ENCODE measurements at places on chromosomes 12 and 14.

DNA sequence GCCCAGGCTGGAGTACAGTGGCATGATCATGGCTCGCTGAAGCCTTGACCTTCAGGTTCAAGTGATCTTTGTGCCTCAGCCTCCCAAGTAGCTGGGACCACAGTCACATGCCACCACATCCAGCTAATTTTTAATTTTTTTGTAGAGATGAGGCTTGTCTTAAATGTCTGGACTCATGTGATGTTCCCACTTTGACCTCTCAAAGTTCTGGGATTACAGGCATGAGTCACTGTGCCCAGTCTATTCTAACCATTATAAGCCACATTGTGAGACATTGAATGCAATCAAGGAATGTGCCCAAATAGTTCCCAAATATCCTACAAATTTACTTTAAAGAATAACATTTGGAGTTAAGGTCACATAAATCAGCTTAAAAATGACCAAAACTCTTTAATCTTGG lies 130.7 kb upstream of the ARID2 start:
- no peak for DNase-seq

DNA sequence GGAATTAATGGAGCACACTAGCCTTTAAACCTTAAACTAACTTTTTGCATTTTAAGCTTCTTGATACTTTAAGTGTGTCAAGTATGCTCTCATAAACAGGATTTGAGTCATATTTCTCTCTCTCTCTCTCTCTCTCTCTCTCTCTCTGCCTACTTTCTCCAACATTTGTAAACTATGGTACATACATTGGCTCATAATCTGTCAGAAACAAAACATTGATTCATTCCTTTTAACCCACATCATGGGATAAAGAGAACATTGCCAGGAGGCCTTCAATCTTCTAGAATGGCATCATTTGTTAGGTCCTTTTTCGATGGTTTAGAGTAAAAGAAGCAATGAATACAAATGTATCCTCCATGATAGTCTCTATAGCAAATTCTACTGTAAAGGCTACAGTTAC lies 81.6 kb upstream of the RERGL start:
- DNase-seq, result no peak

DNA sequence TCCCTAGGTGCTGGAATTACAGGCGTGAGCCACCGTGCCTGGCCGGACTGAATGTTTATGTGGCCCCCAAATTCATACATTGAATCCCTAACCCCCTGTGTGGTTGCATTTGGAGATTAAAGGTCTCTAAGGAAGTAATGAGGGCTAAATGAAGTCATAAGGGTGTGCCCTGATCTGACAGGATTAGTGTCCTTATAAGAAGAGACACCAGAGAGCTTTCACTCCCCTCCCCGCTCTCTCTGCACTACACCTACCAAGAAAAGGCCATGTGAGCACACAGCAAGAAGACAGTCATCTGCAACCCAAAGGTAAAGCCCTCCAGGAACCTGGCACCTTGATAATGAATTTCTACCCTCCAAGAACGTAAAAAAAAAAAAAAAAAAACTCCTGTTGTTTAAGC lies 212.1 kb upstream of the CAND1 start:
- no peak for DNase-seq

DNA sequence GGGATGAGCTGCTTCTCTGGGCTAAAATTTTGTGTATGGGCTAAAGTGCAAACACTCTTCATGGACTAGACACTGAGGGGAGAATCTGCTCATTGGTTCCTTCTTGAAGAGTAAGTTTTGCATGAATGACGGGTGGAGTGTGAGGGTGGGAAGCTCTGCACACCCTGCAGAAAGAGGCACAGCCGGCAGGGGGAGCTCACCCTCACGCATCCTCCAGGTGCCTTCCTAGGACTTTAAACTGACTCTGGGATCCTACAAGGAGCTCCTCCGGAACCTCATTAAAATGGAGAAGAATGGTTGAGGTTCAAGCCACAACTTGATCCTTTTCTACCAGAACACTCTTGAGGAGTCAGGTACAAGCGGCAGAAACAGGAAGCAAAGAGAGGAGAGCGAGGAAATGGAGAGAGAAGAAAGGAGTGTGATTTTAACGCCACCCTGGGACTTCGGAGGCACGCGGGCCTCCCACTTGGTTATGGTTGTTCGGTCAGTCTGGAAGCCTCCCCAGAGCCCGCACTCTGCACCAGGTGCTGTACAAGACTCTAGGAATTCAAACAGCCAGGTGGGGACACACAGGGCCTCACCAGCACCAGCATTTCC lies 87.5 kb downstream of the SETD3 start:
- peak; percentile 55 for DNase-seq

DNA sequence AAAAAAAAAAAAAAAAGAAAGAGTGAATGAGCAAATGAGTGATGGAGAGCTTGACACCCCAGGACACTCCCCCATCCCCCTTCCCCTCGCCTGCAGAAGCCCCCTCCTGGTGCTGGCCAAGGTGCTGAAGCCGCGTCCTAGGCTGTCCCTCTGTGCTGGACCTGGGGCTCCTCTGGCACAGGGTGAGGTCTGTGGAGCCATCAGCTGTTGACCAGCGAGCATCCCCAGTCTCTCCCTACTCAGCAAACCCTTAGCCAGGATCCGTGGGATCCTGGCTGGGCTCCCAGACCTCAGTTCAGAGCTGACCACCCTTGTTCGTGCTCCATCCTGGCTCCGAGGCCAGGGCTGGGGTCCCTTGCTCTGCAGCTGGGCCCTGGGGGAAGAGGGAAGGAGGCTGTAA lies 5.4 kb upstream of the KIF26A start:
- DNase-seq, result no peak

GRCh38 chr12:39354955-39355354 lies 88.0 kb downstream of the KIF21A start:
- no peak for DNase-seq

DNA sequence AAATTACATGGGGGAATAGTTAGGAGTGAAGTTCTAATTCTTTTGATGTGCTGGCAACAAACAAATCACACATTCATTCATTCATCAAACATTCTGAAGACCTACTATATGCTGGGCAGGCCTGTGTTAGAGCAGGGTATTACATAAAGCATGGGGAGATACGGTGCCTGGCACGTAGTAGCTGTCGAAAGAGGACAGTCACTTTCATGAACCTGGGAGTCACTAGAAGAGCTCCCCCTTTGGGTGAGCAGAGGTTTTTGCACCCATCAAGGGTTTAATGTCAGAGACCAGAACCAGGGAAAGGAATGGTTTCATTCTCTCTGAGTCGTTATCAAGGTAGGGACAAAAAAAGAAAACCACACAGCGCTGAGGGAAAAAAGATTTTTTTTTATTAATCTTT lies 10.0 kb downstream of the LHX5 start:
- no peak for DNase-seq

GRCh38 chr12:57548488-57548887 lies 1.4 kb upstream of the KIF5A start:
- no peak for DNase-seq

DNA sequence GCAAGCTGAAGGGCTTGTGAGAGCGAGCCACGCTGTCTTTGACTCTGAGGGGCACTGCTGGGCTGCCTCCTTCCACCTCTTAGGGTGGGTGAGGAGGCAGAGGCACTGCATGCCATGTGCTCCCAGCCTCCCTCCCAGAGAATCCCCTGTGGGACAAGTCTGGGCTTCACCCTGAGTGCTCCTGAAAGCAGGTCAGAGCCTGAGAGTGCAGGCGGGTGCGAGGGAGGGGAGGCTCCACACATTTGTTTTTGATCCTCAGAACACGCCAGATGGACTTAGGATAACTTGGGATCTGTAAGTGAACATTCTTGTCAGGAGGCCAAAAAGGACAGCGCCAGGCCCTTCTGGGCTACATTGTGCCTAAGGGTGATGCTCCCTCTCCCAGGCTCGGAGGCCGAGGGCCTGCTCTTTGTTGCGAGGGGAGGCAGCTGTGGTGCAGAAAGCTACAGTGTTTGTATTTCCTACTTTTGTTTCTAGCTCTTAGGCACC lies 155.4 kb downstream of the TMX1 start:
- peak; percentile 25 for DNase-seq

GRCh38 chr14:51454351-51454750 lies 197.4 kb upstream of the FRMD6 start:
- no peak for DNase-seq

DNA sequence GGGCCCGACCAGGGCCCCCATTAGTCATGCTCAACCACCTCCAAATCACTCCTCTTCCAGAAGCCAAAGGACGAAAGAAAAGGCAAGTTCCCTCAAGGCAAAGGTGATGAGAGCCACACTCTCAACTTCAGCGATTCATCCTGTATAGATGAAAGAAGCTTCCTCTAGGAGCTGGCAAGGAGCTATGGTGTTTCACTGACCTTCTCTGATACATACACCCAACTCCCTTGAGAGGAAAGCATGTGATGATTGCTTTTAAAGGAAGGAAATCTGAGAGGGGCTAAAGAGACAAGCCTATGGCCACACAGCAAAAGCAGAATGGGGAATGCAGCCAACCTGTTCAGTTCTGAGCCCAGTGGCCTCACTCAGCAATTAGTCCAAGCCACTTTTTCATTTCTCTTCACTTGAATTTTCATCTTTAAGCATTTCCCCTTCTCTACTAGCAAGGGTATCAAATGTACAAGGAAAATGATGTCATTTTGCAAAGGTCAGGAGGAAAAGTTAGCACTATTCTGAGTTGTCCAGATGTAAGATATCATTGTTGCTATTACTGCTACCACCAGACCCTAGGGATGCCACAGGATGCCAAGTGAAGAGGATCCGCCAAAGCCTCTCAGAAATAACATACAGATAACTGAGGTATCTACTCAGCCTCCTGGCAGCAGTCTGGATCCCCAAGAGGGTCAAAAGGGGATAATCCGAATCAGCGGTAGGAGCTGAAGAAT lies 82.5 kb downstream of the MAP3K9 start:
- no peak for DNase-seq

Data from transverse colon (tissue), 4 donors.